ENCODE measurements at places on chromosomes 13 and 19. TPM values are rescaled to one million over a fixed set of nuclear protein-coding genes. Genes with fewer than 3 reads are reported as not detected.

DNA sequence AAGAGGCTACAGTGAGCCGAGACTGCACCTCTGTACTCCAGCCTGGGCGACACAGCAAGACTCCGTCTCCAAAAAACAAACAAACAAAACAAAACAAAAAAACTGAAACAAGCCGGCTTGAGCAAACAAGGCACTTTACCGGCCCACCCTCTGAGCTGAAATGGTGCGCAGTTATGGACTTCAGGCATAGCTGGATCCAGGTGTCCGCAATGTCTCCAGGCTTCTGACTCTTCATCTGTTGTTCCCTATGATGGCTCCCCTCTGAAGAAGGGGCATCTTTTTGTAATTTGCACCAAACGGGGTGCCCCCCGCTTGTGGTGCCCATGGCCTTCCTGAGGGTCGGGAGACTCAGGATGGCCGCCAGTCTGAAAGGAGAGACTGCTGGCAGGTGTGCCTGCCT lies 6.2 kb downstream of the C2CD4C start:
- H3K27ac ChIP-seq: no peak overlapping the region
- H3K4me1 ChIP-seq: no peaks in the 10 kb centered on the region
- H3K4me3 ChIP-seq: no peak overlapping the region
- DNase-seq: no peak

The KLK3 gene
- not detected for total RNA-seq

- DNase-seq: no peak
- H3K27ac ChIP-seq: no peak overlapping the region
- H3K27me3 ChIP-seq: no peaks in the 10 kb centered on the region
- no peaks in the 10 kb centered on the region for H3K4me1 ChIP-seq
- H3K4me3 ChIP-seq: no peak overlapping the region
These were observed 3.1 kb upstream of the SOHLH2 start for GRCh38 chr13:36217456-36217855.

DNA sequence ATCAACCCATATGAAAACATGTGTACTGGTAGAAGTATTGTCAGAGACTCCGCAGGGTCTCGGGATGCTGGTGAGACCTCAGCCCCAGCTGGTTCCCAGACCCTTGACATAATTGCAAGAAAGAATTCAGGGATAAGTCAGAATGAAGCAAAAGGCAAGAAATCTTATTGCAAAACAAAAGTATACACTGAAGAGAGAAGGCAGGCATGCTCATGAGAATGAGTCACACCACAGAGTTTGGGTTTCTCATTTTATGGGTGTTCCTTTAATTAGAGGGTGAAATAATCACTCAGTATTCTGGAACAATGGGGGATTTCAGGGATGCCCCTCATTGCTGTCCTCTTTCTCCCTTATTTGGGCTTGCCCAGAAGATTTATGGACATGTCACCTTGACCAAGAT lies 1423.8 kb upstream of the MIR17HG start:
- no peaks in the 10 kb centered on the region for H3K4me1 ChIP-seq
- no peak for DNase-seq

DNA sequence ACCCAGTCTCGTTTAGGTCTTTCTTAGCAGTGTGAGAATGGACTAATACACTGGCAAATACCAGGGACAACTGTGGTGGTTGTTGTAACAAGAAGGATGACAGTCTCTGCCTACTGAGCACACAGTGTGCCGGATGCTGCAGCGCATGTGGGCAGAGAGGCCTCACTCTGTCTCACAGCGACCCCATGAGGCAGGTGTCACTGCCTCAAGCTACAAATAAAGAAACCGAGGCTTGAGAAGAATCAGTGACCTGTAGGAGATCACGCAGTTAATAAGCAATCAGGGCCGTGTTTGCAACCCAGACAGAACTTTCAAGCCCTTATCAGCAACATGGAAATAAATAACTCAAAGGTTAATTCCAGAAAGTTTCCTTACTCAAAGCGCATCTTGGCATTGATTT lies 40.5 kb upstream of the GAS6 start:
- no peak overlapping the region for H3K4me3 ChIP-seq
- no peak overlapping the region for H3K27ac ChIP-seq
- H3K4me1 ChIP-seq: peaks cover 19% of the 10 kb centered on the region
- no peaks in the 10 kb centered on the region for H3K36me3 ChIP-seq
- H3K27me3 ChIP-seq: peaks cover 5% of the 10 kb centered on the region

GRCh38 chr19:10920781-10921180 lies 7.7 kb downstream of the YIPF2 start:
- H3K4me1 ChIP-seq: peaks cover 2% of the 10 kb centered on the region
- no peak overlapping the region for H3K27ac ChIP-seq

The ZNF208 gene
- 10.5 TPM for total RNA-seq

DNA sequence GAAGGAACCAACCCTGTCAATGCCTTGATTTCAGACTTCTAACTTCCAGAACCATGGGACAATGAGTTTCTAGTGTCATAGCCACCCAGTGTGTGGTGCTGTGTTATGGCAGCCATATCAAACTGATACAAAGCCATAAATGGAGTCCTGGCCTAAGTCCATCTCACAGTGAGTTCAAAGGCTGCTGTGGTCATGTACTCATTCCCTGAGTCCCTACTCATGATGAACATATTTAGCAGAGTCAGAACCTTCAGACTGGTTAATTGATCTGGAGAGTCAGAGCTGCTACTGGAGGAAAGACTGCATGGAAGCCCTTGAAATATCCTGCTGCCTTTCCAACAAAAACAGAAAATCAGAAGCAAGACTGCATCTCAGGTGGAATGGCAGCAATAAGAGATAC lies 39.2 kb upstream of the CSNK1A1L start:
- no peaks in the 10 kb centered on the region for H3K27me3 ChIP-seq
- H3K36me3 ChIP-seq: no peaks in the 10 kb centered on the region
- H3K4me1 ChIP-seq: no peaks in the 10 kb centered on the region
- no peak overlapping the region for H3K27ac ChIP-seq
- DNase-seq: no peak
- H3K4me3 ChIP-seq: no peak overlapping the region

The C19orf81 gene
- not detected for total RNA-seq

GRCh38 chr13:59145381-59145780 lies 1018.3 kb downstream of the DIAPH3 start:
- H3K27ac ChIP-seq: no peak overlapping the region
- DNase-seq: no peak
- no peaks in the 10 kb centered on the region for H3K27me3 ChIP-seq

- peaks cover 7% of the 10 kb centered on the region for H3K36me3 ChIP-seq
- peaks cover 5% of the 10 kb centered on the region for H3K27me3 ChIP-seq
- H3K4me3 ChIP-seq: no peak overlapping the region
- DNase-seq: no peak
These were observed 55.0 kb downstream of the ZIC5 start for GRCh38 chr13:99916366-99917103.

GRCh38 chr13:84630476-84630875 lies 748.2 kb upstream of the SLITRK1 start:
- no peaks in the 10 kb centered on the region for H3K4me1 ChIP-seq
- no peak overlapping the region for H3K4me3 ChIP-seq
- H3K27me3 ChIP-seq: no peaks in the 10 kb centered on the region

GRCh38 chr13:52786766-52787165 lies 47.1 kb upstream of the CNMD start:
- H3K27me3 ChIP-seq: peaks cover 54% of the 10 kb centered on the region
- no peak overlapping the region for H3K4me3 ChIP-seq
- no peak for DNase-seq
- H3K27ac ChIP-seq: no peak overlapping the region

- no peak overlapping the region for H3K4me3 ChIP-seq
- H3K4me1 ChIP-seq: no peaks in the 10 kb centered on the region
- no peak overlapping the region for H3K27ac ChIP-seq
- no peak for DNase-seq
- peaks cover 4% of the 10 kb centered on the region for H3K36me3 ChIP-seq
These were observed 427.0 kb upstream of the KLF12 start for GRCh38 chr13:74561155-74561554.

GRCh38 chr19:48946463-48947257 lies 8.0 kb upstream of the BAX start:
- H3K4me3 ChIP-seq: no peak overlapping the region
- H3K4me1 ChIP-seq: no peaks in the 10 kb centered on the region
- no peak overlapping the region for H3K27ac ChIP-seq
- no peaks in the 10 kb centered on the region for H3K27me3 ChIP-seq
- no peak for DNase-seq
- H3K36me3 ChIP-seq: no peaks in the 10 kb centered on the region

DNA sequence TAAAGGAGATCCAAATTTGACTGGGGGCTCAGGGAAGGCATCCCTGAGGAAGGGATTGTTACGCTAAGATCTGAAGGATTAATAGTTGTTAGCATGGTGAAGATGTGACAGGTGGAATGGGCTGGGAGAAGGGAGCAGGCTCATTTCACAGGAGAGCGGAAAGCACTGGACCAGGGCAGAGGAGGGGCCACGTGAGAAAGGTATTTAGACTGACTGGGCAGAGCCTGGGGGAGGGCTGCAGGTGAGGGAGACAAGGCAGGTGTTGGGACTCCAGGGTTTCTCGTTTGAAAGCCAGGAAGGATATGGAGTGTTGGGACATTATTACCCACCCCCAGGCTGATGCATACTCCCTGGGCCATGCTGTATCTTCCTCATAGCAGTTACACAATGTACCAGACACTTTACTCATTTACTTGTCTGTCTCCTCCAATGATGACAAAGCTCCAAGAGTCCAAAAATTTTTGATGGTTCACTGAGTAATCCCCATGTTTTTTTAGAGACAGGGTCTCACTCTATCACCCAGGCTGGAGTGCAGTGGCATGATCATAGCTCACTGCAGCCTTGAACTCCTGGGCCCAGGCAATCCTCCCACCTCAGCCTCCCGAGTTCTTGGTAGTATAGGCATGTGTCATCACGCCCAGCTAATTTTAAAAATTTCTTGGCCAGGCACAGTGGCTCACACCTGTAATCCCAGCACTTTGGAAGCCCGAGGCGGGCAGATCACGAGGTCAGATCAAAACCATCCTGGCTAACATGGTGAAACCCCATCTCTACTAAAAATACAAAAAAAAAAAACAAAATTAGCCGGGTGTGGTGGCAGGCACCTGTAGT lies 2.3 kb downstream of the TRAPPC6A start:
- H3K27me3 ChIP-seq: no peaks in the 10 kb centered on the region
- H3K27ac ChIP-seq: peak overlapping the region; percentile 92
- peaks cover 21% of the 10 kb centered on the region for H3K4me1 ChIP-seq
- no peak overlapping the region for H3K4me3 ChIP-seq
- no peak for DNase-seq

DNA sequence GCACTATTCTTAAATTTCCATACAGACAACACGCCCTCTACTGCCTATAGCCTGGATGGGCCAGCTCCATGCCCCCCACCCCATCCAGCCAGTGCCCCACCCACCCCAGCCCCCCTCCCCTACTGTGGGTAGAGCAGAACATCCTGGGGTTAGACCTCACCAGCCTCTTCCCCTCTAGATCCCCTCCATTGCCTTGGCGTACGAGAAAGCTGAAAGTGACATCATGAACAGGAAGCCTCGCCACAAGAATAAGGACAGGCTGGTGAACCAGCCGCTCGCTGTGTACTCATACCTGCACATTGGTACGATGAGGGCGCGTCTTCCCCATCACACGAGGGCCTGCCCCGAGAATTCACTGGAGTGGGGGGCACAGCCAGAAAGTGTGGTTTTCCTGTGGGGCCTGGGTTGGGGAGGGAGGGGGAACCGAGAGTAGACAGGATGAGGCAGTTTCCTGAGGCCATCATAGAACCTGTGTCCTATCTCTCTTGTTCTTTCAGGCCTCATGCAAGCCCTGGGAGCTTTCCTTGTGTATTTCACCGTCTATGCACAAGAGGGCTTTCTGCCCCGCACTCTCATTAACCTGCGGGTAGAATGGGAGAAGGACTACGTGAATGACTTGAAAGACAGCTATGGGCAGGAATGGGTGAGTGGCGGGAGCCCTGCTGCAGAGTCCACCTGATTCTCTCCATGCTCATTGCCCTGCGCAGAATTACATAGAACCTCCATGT lies 29.1 kb downstream of the ATP12A start:
- peaks cover 2% of the 10 kb centered on the region for H3K36me3 ChIP-seq
- H3K4me3 ChIP-seq: peak overlapping the region; percentile 89
- H3K4me1 ChIP-seq: peaks cover 10% of the 10 kb centered on the region
- peaks cover 4% of the 10 kb centered on the region for H3K27me3 ChIP-seq
- H3K27ac ChIP-seq: no peak overlapping the region

DNA sequence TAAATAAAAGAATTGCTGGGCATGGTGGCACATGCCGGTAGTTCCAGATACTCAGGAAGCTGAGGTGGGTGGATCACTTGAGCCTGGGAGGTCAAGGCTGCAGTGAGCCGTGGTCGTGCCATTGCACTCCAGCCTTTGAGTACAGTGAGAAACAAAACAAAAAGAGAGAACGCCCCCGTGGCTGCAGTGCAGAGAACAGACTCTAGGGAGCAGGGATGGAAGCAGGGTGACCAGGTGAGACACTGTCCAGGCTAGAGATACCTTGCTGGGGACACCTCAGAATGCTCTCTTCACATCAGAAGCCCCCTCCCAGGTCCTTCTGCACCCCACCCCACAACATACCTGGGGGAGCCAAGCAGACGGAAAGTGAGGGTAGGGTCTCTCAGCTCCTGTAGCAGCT lies 24.8 kb downstream of the MAP4K1 start:
- H3K4me3 ChIP-seq: no peak overlapping the region
- H3K27ac ChIP-seq: no peak overlapping the region
- no peaks in the 10 kb centered on the region for H3K27me3 ChIP-seq
- no peak for DNase-seq

Data from T-helper 17 cell (primary cell).